ENCODE measurements at places on chromosomes 5 and 9.
A peak's percentile ranks its signal among the peaks of the same experiment; 100 is the strongest.

- peak; percentile 97 for DNase-seq
Measured at GRCh38 chr9:70902692-70903131, 218.7 kb downstream of the TRPM3 start.

DNA sequence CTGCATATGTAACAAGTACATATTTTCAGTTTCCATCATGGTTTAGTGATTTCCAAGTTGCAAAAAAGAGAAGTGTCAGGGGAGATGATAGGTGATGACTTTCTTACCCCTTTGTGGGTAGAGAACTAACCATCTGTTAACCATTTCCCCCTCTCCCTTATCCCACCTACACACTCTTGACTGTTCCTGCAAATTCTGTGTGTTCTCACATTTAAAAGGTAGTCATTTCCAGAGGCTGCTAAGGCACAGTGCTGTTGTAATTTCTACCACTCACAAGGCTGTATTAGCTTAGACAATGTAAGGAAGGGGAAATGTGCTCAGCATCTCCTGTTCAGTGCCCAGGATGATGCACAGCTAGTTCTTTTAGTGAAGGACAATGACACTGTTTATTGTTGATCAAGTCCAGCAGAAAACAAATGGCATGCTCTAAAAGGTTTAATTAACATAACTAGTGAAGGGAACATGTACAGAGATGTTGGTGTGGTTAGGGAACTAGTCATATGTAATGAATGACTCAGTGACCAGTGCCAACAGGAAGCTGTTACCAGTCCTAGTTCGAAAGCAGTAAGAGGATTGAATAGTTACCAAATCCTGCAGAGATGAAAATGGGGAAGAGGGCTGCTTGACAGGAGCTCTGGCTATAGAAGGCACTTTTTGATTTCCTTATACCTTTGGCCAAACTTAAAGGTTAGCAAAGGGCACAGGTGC is 165.1 kb downstream of the PLK2 start:
- DNase-seq: peak; percentile 62

DNA sequence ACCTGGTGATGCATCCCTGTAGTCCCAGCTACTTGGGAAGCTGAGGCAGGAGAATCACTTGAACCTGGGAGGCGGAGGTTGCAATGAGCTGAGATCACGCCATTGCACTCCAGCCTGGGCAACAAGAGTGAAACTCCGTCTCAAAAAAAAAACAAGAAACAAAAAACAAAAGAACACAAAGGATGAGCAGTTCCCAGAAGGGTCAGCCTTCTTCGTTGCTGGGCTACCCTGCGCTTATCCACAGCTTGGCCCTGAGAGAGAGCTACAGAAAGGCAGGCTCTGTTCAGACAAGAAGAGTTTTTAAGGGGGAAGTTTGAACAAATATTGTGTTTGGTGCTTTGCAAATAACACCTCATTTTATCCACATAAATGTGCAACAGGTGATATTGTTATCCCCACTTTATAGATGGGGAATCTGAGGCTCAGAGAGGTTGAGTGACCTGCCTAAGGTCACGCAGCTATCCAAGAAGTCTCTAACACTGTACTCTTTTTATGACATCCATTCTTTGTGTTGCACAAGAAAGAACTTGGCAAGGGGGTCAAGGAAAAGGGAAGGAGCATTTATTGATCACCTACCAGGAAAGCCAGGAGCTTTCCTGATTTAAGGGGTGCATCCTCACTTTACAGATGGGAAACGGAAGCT is 63.7 kb upstream of the NEURL1B start:
- no peak for DNase-seq

GRCh38 chr9:19161257-19162025 is 34.1 kb upstream of the PLIN2 start:
- DNase-seq: peak; percentile 94

- no peak for DNase-seq
Measured at GRCh38 chr5:150372639-150373038, 15.1 kb downstream of the TCOF1 start.

- DNase-seq: peak; percentile 68
Measured at GRCh38 chr5:14267166-14267838, 124.2 kb downstream of the TRIO start.

DNA sequence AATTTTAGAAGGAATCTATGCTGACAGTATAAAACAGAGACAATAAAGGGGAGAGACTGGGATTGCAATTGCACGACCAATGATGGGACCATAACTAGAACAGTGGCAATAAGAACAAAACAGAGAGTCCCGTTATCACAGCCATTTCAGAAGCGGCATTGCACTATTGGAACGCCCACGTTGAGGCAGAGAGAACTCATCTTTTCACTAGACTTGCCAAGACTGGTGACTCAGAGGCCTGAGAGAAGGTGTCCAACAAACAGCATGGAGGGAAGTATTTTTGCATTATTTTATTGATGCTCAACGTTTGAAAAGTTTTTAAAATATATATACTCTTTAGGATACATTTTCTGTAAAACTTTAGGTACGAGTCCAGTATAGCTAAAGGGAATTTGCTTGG is 737.7 kb downstream of the TLE1 start:
- peak; percentile 51 for DNase-seq

- no peak for DNase-seq
Measured at GRCh38 chr5:149424371-149425315, 45.6 kb upstream of the IL17B start.

- DNase-seq: peak; percentile 94
Measured at GRCh38 chr5:139061274-139061673, 136.9 kb downstream of the SIL1 start.

- no peak for DNase-seq
Measured at GRCh38 chr5:38540314-38540713, 16.1 kb downstream of the LIFR start.

GRCh38 chr9:70061776-70062175 is 18.1 kb downstream of the MAMDC2 start:
- DNase-seq: no peak

- no peak for DNase-seq
Measured at GRCh38 chr9:87491523-87491922, 6.1 kb upstream of the DAPK1 start.

DNA sequence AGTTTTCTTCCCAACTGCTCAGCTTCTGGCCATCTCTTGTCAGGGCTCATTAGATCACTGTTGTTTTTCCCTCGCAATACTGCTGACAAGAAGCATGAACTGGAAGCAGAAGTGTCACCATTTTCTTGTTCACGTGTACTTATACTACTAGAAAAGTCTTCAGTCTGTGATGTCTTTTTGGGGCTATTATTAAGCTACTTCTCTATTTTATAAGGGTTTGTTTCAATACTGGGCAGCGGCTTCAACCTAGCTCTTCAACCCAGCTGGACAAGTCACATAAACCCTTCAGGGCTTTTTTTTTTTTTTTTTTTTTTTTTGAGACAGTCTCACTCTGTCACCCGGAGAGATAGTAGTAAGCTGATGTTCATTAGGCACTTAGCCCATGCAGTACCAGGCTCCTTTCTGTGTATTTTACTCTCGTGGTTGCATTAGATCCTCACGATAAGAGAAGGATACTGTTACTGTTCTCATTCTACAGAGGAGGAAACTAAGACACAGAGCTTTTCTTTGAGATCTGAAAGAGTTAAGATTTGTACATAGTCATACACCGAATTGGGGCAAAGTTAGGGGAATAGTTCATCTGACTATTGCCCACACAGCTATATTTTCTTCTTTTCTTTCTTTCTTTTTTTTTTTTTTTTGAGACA is 20.5 kb downstream of the RAPGEF1 start:
- no peak for DNase-seq

DNA sequence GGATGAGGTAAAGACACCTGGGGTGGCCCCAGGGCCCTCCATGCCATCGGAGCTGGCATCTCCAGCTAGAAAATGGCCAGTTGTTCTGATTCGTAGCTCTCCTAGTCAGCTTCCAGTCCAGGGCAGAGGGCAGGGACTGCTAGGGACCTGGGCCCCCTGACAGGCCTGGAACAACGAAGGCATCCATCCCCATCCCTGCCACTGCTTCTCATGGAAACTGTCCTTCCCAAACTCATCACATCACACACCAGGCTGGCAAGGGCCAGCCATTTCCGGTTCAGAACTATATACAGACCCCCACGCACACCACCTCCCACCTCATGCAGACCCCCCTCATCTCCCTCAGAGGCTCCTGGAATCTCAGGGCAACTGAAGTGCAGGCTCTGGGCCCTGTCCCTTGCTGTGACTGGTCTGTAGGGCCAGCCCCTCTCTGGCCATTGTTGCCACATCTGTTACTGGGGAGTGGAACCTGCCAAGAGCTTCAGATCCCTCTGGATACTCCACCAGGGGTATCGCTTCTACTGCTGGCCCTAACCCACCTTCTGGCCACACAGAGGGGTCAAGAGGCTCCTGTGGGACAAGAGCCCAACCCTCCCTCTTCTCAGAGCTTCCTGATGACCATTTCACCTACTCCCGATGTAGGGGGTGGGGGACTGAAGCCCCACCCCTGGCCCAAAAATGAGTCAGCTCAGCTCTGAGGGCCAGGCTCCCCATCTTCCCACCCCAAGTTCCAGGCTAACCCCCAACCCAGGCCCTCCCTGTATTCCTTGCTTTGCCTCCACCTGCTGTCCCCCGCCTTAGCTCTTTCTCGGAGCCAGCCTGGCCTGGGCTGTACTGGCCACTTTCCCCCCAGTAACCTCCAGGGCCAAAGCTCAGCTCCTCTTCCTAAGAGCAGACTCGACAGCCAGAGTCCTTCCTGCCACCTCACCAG is 1.2 kb upstream of the MZB1 start:
- DNase-seq: peak; percentile 30

DNA sequence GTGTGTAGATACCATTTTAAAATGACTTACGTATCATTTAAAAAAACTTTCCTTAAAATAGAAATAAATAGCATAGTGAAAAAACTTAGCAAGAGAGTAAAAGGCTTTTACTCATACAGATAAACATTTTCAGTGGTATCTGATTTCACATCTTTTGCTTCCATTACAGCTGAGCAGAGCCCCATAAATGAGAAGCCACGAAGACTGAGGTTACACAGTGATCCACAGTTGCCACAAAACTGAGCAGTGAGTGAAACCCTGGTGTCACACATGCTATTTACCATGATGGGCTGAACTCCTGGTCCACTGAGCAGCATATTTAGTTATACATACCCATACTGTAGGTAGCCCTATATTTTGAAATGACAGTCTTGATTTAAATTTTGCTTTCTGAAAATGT is 401.2 kb downstream of the KIAA0825 start:
- peak; percentile 22 for DNase-seq

DNA sequence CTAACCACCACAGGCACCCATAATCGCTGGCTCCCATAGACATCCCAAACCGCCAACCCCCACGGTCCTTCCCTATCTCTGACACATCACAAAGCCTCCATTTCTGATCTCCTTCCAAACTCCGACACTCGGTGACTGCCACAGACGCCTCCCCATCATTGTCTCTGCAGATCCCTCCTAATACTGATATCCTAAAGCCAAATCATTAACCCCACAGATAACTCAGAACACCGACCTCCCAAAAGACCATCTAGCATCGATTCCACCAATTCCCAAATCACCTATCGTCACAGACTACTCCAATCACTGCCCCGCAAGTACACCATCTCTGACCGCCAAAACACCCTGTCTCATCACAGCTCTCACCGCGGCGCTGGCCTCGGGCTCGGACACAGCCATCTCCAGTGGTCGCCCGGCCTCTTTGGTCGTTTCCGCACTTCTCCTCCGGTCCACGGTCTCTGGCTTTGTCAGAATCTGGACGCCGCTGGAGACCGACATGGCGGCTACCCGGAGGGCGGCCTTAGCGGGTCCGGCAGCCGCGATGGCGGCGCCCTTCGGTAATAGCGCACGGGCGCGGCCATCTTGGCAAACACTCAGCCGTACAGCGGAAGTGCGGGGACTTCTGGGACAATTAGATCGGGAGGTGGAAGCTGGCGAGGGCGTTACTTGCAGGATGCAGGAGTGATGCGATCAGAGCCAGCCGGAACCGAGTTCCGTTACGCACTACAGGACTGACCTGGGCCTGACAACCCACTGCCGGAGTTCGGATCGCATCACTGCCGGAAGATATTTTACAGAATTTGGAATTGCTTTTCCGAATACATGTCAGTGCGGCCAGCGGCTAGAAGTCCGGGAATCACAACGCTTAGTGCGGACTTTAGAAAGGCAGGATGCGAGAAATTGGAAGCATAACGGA is at the start of gene ZFP37:
Gene ZFP37, minus strand, starts transcription at position 534 of the 916 bp plus-strand sequence. Its CDS starts 36 bp downstream, at position 498.
- peak; percentile 94 for DNase-seq

DNA sequence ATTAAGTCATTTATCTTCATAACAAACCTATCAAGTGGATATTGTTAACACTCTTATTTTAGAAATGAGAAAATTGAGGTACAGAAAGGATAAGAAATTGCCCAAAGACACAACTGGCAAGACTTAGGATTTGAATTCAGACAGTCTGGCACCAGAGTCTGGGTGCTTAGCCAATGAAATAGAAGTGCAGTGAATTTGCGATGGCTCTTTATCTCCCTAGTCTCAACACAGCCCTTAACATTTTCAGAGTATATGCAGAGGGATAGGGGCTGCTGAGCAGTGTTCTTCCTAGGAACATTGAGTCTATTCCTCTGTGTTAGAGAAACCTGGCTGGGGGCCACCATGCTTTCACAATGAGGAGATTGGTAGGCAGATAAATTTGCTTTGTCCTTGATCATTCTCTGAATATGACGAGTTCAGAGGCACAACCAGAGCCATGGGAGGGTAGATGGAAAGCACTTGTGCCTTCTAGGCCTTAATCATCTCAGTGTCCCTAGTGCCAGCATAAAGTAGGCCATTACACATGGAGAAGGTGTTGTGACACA is 6.1 kb upstream of the FSD1L start:
- DNase-seq: no peak

GRCh38 chr5:149775785-149776184 is 45.7 kb downstream of the PPARGC1B start:
- peak; percentile 51 for DNase-seq

- DNase-seq: no peak
Measured at GRCh38 chr9:75084081-75084672, 3.8 kb downstream of the NMRK1 start.

- peak; percentile 50 for DNase-seq
Measured at GRCh38 chr5:119435436-119436132, 16.7 kb upstream of the HSD17B4 start.

GRCh38 chr5:112811023-112811422 is 50.1 kb upstream of the SRP19 start:
- DNase-seq: no peak

DNA sequence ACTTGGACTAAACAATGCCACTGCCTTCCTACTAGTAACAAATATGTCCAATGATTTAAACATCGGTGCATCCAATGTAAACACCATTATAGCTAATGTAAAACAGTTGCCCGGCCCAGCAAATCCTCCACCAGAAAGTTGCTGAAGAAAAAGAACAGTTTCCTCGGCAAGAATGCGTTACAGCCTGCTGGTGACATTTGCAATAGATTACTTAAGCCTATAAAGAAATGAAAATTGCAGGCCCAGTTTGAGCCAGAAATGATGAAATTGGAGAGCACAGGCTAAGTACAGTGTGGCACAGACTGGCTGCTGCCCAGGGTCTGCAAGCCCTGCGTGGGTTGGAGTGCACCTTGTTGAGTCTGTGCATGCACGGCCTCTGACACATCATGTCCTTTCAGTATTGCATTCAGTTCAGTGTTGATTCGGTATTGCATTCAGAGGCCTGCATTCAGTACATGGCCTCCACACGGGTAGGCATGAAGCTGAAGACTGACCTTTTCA is 406.0 kb upstream of the KLF4 start:
- no peak for DNase-seq

Measured in EL (cell line).